Stimulated activated CD4-positive, alpha-beta T cell treated with anti-CD3 and anti-CD28 coated beads, Interleukin-4, amount 100 ng/mL, for 4 hours (primary cell): ENCODE measurements at places on chromosomes 16 and 17.

- no peak for DNase-seq
Observed at GRCh38 chr17:79793924-79794304, 3.0 kb downstream of the CBX8 start.

DNA sequence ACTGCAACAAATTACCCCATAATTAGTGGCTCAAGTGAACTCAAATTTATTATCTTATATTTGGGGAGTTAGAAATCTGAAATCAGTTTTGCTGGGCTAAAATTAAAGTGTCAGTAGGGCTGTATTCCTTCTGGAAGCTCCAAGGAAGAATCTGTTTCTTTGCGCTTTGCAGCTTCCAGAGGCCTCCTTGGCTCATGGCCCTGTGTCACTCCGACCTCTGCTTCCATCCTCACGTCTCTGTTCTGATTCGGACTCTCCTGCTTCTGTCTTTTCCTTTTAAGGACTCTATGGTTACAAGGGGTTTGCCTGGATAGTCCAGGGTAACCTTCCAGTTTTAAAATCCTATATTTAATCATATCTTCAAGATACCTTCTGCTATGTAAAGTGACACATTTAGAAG lies 232.1 kb downstream of the CA10 start:
- DNase-seq: no peak

DNA sequence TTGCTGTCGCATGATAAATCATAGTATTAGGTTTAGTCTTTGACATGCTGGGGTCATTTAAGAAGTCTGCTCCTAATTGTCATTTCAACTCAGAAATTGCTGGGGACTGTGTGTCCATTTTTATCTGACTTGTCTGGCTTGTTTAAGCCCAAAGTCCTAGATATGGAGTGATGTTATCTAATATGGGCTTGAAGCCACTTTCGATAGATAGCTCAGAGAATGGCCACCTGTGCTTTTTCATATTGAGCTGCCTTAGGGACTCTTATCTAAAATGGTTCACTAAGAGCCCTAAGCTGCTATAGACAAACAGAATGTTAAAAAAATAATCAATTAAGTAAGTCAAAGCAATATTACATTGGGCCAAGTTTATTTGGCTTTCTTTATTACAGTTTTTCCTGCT lies 81.6 kb upstream of the CNTNAP4 start:
- DNase-seq: no peak

GRCh38 chr16:50273382-50273690 lies 7.0 kb downstream of the ADCY7 start:
- DNase-seq: no peak

- no peak for DNase-seq
Observed at GRCh38 chr16:68992521-68992920, 112.9 kb upstream of the HAS3 start.

- no peak for DNase-seq
Observed at GRCh38 chr16:79982862-79983261, 382.3 kb upstream of the MAF start.

GRCh38 chr16:71846431-71846830 lies 655 bp downstream of the ATXN1L start:
- DNase-seq: no peak

- no peak for DNase-seq
Observed at GRCh38 chr17:7263801-7264078, 1.5 kb upstream of the CLDN7 start.

GRCh38 chr17:78267253-78268073 lies 36.0 kb downstream of the TMEM235 start:
- no peak for DNase-seq

DNA sequence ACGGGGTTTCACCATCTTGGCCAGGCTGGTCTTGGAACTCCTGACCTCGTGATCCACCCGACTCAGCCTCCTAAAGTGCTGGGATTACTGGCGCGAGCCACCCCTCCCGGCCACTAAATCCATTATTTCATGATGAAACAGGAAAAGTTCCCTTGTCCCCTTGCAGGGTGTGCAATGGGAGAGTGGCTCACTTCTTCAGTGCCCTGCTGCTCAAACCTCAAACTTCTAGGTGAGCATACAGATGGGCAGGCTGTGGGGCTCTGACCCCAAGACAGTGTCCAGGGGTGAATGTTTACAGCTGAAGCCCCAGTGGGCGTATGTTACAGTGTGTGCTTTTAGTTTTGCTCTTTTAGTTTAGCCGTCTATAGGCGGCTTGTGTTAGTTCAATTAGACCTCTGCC lies 34.7 kb downstream of the GJC1 start:
- DNase-seq: no peak

- DNase-seq: no peak
Observed at GRCh38 chr17:45668316-45668715, 115.8 kb upstream of the CRHR1 start.

GRCh38 chr16:47461598-47462266 lies 601 bp downstream of the PHKB start:
- DNase-seq: no peak

DNA sequence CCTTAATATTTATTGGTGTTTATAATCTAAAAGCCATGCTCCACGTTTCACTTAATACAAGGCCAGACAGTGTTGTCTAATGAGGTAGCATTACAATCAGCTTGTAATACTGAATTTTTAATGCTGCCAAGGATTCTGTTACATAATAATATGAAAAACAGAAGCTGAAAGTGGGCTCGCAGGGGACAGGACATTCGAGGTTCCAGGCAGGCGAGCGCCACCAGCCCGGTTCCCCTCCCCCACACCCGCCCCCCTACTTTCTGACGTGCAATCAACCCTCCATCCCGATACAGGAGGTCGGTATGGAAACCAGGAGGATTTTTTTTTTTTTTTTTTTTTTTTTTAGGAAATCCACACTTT lies 6.2 kb upstream of the ZFHX3 start:
- DNase-seq: no peak
